ENCODE measurements at places on chromosomes 6 and 20. TPM values are rescaled to one million over a fixed set of nuclear protein-coding genes. Genes with fewer than 3 reads are reported as not detected.

Gene LCA5
- total RNA-seq: 3.4 TPM

Gene KIAA0408
- 0.90 TPM for total RNA-seq

Gene SLC22A16
- 1.9 TPM for total RNA-seq

Gene OGFR
- total RNA-seq: 40.8 TPM

Gene DLL1
- 0.16 TPM for total RNA-seq

Gene PBOV1
- total RNA-seq: not detected

Gene F13A1
- not detected for total RNA-seq

Gene SUN5
- total RNA-seq: not detected

Gene LY86
- not detected for total RNA-seq

Gene PPIL6
- 3.1 TPM for total RNA-seq

Gene SLC17A2
- not detected for total RNA-seq

Gene ZC2HC1B
- total RNA-seq: not detected

Gene DYNLT2
- not detected for total RNA-seq

Gene GJA10
- not detected for total RNA-seq

Gene BMP2
- 4.7 TPM for total RNA-seq

Gene TRIM40
- not detected for total RNA-seq

Gene PTCRA
- total RNA-seq: not detected

Gene OR2B6
- not detected for total RNA-seq

Gene ANKRD6
- 6.2 TPM for total RNA-seq

Gene SOX18
- 0.36 TPM for total RNA-seq

Gene FGD2
- total RNA-seq: not detected

Gene IMPG1
- not detected for total RNA-seq

Gene SIRPB1
- total RNA-seq: 2.2 TPM

Gene SLC35D3
- total RNA-seq: not detected

Gene HTR1B
- 0.49 TPM for total RNA-seq

Gene PAQR8
- total RNA-seq: 2.8 TPM

Measured in cardiac atrium fibroblast (primary cell).